ENCODE measurements at places on chromosomes 13 and 19.

DNA sequence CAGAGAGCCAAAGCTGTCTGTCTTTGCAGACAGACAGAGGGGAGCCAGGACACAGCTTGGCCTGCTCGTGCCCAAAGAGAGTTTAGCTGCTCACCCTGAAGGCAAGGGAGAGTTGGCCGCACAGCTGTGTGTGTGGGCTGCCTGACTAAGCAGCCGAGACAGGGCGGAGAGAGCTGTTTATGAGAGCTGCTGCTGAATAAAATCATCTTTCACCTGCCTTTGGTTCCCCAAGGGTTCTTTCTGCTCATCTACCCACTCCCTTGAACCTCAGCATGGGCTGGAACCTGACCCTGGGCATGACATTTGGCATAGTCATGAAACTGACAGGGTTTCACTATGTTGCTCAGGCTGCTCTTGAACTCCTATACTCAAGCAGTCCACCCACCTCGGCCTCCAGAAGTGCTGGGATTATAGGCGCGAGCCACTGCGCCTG, 98.2 kb downstream of the RBM26 start:
- DNase-seq: peak; percentile 9

GRCh38 chr19:45468803-45469131, 971 bp downstream of the FOSB start:
- no peak for DNase-seq

DNA sequence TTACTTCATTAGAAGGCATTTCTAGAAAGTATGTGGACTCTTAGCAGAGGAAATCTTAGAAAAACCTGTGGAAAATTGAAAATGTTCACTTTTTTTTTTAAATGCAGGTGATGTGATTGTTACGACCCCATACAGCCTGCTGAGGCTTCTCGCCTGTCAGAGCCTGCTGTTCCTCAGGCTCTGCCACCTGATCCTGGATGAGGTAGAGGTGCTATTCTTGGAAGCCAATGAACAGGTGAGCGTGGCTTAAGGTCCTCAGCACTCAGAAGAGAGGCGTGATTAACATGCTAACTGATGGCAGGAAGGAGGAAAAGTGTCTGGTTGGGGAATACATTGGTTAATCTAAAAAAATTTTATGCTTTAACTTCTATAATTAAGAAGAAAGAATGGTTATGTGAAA, 71.4 kb downstream of the SLC7A9 start:
- no peak for DNase-seq

GRCh38 chr19:44845286-44845611, 848 bp upstream of the NECTIN2 start:
- DNase-seq: no peak

- no peak for DNase-seq
Observed at GRCh38 chr19:43913383-43913782, 21.7 kb downstream of the ZNF45 start.

DNA sequence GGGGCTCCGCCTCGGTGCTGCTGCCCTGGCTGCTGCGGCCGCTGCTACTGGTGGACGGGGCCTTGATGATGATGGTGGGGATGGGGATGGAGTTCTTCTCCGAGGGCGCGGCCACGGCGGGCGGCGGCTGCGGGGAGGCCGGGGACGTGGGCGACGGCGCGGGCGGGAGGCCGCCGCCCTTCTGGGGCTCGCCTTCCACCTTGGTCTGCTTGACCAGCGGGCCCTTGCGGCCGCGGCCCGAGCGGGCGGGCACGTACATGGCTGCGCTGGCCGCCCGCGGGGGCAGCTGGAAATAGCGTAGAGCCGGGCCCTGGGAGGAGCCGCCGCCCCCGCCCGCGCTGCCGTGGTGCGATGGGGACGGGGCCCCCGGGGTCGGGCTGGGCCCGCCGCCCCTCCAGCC, 19.2 kb downstream of the C19orf81 start:
- no peak for DNase-seq

- no peak for DNase-seq
Observed at GRCh38 chr19:34300962-34301361, 46.6 kb downstream of the GARRE1 start.

DNA sequence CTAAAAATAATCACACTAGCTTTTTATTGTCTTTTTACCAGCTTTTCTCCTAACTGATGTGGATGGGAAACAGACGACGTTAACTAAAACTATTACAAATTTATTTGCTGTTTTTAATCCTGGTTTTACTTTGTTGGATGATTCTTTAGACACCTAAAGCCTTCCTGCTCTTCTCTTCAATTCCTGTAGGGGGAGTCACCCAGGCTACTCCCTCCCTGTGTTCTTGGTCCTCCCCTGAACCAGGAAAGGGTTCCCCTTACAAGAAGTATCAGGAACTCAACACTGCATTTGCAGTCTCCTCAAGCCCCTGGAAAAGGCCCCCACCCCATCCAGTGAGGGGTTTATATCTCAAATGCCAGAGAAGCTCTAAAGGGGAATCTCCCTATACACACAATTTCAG, 206.1 kb downstream of the SUCLA2 start:
- no peak for DNase-seq

- DNase-seq: peak; percentile 28
Observed at GRCh38 chr13:31807090-31807541, 67.8 kb downstream of the RXFP2 start.

- no peak for DNase-seq
Observed at GRCh38 chr19:44371815-44372480, 15.5 kb upstream of the ZNF112 start.

- DNase-seq: no peak
Observed at GRCh38 chr13:60370343-60370742, 26.7 kb upstream of the TDRD3 start.

DNA sequence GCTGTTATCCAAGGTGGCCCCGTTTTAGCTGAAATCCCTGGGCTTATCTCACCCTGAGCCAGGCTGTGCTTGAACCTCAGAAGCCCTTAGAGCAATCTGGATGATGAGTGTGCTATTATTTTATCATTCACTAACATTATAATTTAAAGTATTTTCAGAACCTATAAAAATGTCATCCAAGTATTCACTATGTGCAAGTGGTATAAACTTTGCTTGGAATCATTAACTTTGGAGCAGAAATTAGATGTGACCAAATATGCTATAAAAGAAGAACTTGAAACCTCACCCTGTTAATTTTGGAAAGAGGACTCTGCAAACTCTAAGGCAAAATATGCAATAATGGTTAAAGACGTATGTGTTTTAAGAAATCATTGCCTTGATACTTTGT, 147.5 kb downstream of the USP12 start:
- DNase-seq: no peak

DNA sequence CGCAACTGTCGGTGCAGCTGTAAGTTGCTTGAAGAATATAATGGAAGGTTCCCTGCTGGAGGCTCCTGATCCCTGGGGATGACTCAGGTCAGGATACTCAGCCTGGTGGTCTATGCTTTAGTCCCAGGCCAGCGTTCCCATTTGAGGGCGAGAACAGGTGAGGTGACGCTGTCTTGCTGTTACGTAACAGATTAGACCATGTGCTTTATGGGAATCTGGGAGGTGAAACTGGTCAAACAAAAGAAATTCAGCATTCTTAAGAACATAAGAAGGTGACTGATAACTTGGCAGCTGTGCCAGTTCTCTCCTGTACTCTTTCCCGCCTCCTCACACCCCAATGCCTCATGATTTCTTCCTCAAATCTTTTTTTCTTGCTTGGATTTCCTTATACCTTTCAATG, at the start of gene CXCL17:
Gene CXCL17, minus strand, starts transcription at position 114 of the 400 bp plus-strand sequence. CDS start 114 bp downstream, outside the sequence.
- no peak for DNase-seq

GRCh38 chr19:18794692-18795091, 3.6 kb upstream of the COMP start:
- DNase-seq: no peak

DNA sequence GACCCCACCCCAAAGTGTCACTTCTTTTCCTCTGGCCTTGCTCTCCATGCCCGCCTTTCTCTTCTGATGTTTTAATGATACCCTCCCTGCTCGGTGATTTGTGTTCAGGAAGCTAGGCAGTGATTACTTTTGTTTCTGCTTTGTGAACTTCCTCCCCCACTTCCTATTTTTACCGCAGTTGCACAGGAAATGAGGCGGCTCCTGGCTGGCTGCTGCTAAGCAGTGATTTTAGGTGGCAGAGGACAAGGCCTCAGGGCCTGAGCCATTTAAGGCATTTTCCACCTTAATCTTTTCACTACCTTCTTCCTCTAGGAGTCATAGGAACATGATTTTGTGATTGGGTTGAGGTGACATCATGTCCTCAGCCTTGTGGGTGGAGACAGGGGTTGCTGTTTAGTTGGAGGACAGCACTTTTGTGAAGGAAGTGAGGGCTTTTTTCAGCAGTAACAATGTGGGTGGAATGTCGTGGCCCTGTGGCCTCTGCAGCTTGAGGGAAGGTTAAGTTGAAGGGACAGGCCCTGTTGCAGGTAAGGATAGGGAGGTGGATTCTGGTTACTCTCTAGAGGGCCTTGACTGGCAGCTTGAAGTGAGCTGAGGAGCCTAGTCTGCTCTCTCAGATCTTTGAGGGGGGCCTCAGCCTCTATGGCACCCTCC, 15.7 kb downstream of the GARRE1 start:
- peak; percentile 91 for DNase-seq

- DNase-seq: no peak
Observed at GRCh38 chr13:109810761-109811510, 24.6 kb upstream of the IRS2 start.

GRCh38 chr19:54648129-54648528, 14.7 kb upstream of the LILRB4 start:
- no peak for DNase-seq

GRCh38 chr19:54916822-54917221, 10.9 kb downstream of the NCR1 start:
- DNase-seq: no peak

GRCh38 chr19:5907241-5907640, 2.6 kb downstream of the VMAC start:
- no peak for DNase-seq

DNA sequence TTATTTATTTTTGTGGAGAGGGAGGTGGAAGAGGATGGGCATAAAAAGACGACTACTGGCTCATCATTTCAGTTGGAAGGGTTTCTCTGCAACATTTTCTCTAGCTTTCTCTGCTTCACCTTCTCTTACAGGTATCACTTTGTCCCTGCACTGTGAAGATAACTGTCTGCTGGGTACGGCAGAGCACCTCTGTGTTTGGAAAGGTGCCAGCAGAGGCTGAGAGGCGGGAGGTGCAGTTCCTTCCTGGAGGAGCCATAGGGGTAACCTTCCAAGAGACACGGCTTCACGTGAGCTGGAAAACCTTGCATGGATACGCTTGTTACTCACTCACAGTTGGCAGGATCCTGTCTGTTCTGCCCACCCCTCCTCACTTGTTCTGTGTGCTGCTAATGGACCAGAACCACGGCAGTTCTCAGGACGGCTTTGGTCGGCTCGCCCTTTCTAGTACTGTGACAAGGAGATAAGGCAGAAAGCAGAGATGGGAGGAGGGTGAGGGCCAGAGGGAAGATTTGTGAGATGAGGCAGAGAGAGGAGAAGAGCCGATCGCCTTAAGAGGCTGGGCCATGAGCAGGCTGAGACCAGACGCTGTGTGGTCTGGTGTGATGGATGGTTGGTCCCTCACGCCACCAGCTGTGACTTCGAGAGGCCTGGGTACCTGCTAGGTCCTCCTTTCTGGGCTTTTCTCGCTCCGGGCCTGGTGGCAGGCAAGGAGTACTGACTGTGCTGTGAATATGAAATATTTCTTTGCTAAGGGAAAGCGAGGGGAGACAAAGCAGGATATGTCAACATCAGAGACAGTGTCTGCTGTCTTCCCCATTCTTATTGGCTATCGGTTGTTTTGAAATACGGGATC, 66.8 kb downstream of the MRPL57 start:
- DNase-seq: no peak

DNA sequence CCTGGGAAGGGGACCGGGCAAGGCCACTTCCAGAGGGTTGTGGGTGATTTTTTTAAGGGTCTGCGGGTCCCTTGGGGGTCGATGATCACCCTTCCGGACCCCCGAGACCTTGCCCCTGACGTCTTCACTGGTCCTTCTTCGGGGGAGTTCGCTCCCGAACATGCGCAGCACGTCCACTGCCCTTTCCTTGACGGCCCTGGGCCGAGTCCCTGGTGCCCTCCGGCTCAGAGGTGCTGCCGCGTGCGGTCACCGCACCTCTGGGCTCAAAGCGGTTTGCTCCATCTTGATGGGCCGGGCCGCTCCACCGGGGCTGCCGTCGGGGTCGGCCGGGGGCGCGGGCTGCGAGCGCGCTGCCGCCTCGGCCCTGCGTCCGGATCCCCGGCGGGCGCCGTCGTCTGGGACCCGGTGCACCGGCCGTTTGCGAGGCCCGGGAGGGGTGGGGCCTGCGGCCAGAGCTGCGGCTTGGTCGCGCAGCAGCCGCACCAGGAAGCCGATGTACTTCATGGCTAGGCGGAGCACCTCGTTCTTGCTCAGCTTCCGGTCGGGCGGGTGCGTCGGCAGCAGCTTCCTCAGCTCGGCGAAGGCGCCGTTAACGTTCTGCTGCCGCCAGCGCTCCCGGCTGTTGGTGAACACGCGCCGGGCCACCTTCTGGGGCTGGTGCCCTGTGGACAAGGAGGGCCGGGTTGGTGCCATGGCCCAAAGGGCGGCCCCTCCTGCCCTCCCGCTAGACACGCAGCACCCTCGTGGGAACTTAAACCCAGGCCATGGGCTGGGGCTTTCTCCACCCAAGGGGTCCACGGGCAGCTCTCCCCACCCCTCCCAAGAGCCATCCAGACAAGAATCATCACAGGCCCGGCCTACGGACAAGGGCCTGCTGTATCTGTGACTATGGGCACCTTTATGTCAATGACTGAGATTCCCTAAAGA, 3.3 kb downstream of the LYL1 start:
- no peak for DNase-seq

DNA sequence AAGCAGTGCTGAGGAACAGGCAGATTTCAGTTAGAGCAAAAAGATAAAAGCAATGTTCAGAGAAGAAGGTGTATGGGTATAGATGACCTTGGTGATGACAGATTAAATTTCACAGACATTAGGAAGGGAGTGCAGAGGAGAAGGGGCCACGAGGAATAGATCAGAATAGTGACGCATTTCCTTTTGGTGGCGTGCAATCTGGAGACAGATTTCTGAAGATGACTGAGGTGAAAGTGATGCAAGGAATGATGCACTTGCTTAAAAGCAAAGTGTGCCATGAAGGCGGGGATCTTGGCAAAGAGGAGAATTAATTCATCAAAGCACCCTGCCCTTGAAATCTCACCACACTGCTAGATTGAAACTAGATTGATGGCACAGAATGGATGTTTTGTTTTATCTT, 202.4 kb downstream of the ITGBL1 start:
- DNase-seq: no peak

- no peak for DNase-seq
Observed at GRCh38 chr19:4800591-4801081, 9.1 kb downstream of the FEM1A start.

- peak; percentile 96 for DNase-seq
Observed at GRCh38 chr19:35404879-35405622, 34.2 kb downstream of the GPR42 start.

Measured in HT1080 (cell line).